ENCODE measurements at places on chromosomes 12 and 14.
A peak's percentile ranks its signal among the peaks of the same experiment; 100 is the strongest.

DNA sequence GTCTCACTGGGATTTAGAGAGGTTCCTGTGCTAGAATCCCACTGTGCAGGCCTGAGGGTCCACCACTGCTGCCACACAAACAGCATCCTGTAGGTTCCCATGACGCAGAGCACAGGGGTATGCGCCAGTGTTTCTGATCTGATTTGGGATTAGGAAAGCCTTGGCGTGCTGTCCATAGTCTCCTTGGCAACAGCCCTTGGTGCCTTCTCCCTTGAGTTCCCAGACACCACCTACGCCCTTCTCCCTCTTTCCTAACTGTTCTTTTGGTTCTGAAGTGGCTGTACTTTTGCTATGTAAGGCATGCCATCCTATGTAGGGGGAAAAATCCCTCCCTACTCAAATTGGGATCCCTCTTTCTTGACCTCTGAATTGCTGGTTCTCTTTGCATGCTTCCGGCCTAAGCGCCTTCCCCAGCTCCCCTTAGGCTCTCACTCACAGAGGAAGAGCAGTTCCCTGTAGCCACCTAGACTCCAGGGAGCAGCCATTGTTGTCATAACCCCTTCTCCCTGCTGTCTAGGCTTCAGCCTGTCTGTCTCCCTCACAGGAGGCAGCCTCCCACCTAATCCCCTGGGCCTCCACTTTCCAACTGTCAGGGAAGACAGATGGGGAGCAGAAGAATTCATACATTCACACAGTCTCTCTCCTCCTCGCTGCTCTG lies 14.8 kb upstream of the RIC8B start:
- H3K4me1 ChIP-seq, result peaks cover under 1% of the 10 kb centered on the region
- no peaks in the 10 kb centered on the region for H3K36me3 ChIP-seq
- H3K27me3 ChIP-seq, result no peaks in the 10 kb centered on the region

DNA sequence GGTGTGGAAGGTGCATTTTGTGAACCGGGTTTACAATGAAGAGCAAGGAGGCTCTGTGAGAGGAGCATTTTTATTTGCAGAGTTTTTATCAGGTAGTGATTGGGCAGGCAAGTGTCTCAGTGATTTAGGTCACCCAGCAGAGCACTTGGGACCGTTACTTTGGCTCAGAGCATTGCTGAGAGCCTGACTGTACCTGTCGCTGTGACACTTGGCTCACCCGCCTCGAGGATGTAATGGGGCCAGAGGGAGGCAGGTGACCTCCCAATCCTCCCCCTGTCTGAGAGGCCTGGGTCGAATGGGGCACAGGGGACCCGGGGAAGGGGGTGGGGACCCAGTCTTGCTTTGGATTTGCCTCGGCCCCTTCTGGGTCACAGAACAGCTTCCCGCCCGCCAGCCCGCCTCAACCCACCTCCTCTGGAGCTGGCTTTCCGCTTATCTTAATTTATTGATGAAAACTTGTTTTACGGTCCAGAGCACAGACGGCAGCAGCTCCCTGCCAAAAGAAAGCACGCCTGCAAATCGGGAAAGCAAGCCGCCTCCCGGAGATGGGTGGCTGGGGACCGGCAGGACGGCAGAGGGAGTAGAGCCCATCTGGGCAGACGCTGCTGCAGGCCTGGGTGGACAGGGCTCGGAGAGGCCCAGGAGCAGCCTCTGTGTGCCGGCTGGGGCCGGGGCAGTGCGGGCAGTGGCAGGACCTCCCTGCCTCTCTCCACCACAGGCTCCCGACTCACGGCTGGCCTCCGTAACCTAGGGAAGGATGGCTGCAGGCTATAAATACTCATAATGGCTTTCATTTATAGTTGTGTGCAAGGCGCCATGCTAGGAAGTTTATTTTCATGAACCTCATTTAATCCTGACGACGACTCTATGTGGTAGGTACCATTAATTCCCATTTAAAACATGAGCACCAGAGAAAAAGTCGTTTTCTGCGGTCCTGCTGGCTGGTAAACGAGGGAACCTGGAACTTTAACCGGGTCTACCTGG lies 187.1 kb downstream of the TSPAN9 start:
- H3K27ac ChIP-seq, result no peak overlapping the region
- no peak overlapping the region for H3K4me3 ChIP-seq
- no peaks in the 10 kb centered on the region for H3K36me3 ChIP-seq
- H3K4me1 ChIP-seq, result peaks cover 13% of the 10 kb centered on the region
- no peak for DNase-seq

GRCh38 chr14:61754627-61755381 lies 7.4 kb upstream of the SNAPC1 start:
- no peak overlapping the region for H3K4me3 ChIP-seq
- H3K36me3 ChIP-seq, result peaks cover 10% of the 10 kb centered on the region
- peaks cover 11% of the 10 kb centered on the region for H3K4me1 ChIP-seq
- peak overlapping the region; percentile 94 for H3K27ac ChIP-seq
- DNase-seq, result peak; percentile 39

- DNase-seq, result no peak
- no peak overlapping the region for H3K4me3 ChIP-seq
- H3K4me1 ChIP-seq, result peaks cover 14% of the 10 kb centered on the region
Measured at GRCh38 chr14:77014004-77014604, 14.4 kb downstream of the IRF2BPL start.

GRCh38 chr14:34911209-34912150 lies 36.3 kb upstream of the BAZ1A start:
- DNase-seq, result peak; percentile 52
- H3K4me1 ChIP-seq, result peaks cover 3% of the 10 kb centered on the region
- H3K27me3 ChIP-seq, result no peaks in the 10 kb centered on the region
- no peak overlapping the region for H3K4me3 ChIP-seq

DNA sequence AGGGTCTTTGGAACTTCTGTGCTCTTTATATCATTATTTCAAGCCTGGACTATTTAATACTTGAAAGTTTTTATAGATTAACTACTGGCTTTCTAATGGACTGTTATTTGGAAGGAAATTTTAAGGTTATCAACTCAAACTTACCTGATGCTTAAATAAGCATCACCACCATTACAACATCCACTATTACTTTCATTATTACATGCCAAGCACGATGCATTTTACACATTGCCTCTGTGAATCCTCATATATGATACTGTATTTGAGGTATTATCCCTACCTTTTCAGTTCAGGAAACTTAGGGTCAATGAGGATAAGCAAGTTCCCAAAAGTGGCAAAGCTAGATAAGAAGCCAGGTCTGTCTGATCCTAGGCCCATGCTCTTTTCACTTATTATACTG lies 12.4 kb downstream of the ZBTB1 start:
- H3K36me3 ChIP-seq, result peaks cover 7% of the 10 kb centered on the region
- peaks cover 4% of the 10 kb centered on the region for H3K4me1 ChIP-seq
- no peak overlapping the region for H3K27ac ChIP-seq
- H3K4me3 ChIP-seq, result no peak overlapping the region

DNA sequence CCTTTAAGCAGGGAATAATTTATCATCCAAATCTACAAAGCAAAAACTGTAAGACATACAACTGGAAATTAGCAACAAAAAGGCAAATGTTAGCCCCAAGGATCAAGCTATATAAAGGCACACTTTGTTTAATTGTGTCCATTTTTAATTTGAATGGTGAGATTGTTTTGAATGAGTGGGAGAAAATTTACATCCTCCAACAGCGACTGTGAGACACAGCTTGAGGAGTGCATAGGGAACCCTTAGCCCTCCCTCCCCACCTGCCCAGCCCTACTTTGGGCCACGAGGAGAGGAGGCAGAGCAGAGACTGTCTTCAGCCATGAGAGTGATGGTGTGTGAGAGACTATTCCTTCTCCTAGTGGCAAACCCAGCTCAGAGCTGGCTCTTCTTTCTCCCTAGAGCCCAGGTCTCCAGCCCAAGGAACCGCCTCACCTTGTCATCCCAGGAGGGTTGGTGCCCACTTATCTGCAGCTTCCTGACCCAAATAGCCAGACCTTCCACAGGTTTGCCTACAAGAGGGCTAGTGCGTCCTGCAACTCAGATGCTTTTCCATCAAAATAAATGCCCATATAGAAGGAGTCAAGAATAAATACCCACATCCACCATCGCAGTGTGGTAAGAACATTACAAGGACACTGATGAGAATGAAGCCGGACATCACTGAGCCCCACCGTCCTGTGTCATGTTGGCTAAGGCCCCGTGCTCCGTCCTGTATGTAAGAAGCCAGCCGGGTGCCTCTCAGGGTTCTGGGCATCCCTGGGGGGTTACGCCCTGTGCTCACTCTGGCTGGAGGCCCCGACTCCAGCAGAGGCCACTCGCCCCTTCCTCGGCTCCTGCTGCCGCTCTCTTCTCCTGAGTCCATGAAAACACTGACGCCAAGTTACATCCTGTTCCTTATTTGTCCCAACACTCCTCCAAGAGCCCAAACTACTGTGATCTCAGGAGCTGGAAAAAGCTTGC lies 36.4 kb upstream of the C14orf180 start:
- no peaks in the 10 kb centered on the region for H3K36me3 ChIP-seq
- peaks cover 43% of the 10 kb centered on the region for H3K27me3 ChIP-seq
- no peak for DNase-seq
- H3K4me1 ChIP-seq, result no peaks in the 10 kb centered on the region
